Kidney (tissue), 22 donors: ENCODE measurements at places on chromosomes 7 and 10. TPM values are rescaled to one million over a fixed set of nuclear protein-coding genes. Genes with fewer than 3 reads are reported as not detected.

DNA sequence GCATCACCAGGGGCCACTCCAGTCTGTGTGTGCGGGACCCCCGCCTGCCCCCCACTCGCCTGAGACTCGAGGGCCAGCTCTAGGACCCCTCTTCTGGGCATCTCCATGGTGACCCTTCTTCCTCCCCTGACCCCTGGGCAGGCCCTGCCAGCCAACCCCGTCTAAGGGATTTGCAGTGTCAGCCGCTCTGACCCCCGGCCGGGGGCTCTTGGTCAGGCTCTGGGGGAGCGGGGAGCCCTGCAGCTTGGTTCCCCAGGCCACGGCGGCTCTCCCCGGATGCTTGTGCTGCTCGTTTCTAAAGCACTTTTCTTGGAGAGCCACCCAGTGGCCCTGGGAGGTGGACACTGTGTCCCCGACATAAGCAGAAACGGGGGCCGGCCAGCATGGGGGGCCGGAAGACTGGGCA is 5.3 kb downstream of the TTYH3 start:
- no peaks in the 10 kb centered on the region for H3K27me3 ChIP-seq
- no peak for DNase-seq
- H3K36me3 ChIP-seq: no peaks in the 10 kb centered on the region
- peaks cover 32% of the 10 kb centered on the region for H3K4me1 ChIP-seq

DNA sequence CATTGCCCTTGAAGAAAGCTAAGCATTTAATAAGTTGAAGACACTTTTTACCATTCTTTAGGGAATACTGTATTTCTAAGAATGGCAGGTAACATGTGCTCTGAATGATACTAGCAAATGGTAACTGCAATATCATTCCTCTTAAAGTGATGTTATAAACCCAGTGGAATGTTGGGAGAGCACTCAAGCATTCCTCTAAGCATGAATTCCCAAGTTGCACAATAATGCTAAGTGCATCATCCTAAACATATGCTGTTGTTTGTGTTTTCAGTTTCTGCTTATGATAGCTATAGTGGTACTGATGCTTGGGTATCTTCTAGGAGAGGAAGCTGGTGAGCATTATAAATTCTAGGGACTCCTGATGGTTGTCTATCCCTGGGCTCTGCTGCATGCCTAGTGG is 673.9 kb downstream of the PHTF2 start:
- no peak for DNase-seq
- H3K4me1 ChIP-seq: no peaks in the 10 kb centered on the region
- no peaks in the 10 kb centered on the region for H3K27me3 ChIP-seq
- no peaks in the 10 kb centered on the region for H3K36me3 ChIP-seq

DNA sequence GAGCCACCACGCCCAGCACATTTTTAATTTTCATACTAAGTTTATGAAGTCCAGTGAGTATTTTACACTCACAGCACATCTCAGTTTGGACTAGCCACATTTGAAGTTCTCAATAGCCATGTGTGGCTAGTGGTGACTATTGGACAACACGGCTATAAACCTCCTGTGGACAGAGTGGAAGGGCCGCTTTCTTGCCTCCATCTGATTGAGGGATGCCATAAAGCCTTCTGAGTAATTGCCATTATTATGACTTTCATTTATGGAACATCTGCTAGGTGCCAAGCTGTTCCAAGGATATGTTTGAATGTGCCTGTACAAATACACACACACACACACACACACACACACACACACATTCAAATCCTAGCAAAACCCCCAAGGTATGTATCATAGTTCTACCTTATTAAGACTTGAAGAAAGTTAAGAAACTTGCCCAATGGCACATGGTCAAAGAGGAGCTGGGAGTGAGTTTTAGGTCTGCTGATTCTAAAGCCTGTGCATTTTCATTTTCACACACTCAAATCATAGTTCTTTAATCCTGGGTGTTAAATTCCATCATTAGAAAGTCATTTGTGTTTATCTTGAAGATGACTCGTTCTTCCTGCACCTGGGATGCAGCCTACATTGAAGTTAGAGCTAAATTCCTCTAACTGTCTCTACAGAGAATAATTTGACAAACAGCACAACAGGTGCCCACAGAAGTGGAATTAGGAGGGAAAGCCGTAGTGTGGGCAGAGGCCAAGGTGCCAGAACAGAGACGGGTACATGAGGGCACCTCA is 143.3 kb downstream of the PKD1L1 start:
- H3K27me3 ChIP-seq: no peaks in the 10 kb centered on the region
- DNase-seq: no peak
- no peak overlapping the region for H3K4me3 ChIP-seq
- no peaks in the 10 kb centered on the region for H3K4me1 ChIP-seq

DNA sequence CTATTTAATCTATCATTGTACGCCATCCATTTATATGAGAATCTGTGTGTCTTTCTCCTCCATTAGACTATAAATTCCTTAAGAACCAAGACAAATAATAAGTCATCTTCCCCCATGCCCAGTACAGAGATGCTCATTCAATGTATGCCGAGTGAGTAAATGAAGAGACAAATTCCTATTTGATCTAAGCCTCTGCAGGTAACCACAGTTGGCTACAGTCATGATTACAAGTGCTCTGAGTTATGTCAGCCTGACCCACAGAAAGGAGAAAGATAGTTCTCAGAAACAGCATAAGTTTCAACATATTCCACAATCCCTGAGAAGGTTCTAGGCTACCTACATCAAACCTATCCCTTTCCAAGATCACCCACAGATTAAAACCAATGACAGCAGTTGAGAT is 46.1 kb downstream of the MPP7 start:
- H3K27ac ChIP-seq: no peak overlapping the region
- no peak overlapping the region for H3K4me3 ChIP-seq
- no peaks in the 10 kb centered on the region for H3K36me3 ChIP-seq
- H3K27me3 ChIP-seq: no peaks in the 10 kb centered on the region
- no peaks in the 10 kb centered on the region for H3K4me1 ChIP-seq

GLI3 gene
- total RNA-seq: 11.1 TPM

DNA sequence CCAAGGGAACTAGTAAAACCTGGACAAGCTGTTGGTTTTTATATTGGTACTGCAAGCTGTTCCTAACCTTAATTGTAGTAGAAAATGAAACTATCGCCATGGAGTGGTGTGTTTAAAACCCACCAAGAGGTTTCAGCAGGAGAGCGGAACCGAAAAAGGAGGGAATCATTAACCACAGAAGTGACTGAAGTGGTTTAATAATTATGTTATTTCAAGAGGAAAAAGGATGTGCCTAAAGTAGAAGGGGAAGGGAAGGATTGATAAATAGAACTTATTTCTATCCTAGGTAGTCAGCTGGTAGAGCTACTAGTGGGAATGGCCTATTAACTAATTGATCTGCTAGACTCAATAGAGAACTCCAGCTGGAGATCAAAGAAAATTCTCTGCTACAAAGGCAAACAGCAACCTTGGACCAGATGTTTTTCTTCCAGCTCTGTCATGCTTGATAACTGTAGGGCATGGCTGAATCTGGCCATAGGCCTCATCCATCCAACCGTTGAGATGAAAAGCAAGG is 91.8 kb downstream of the BAMBI start:
- H3K27me3 ChIP-seq: no peaks in the 10 kb centered on the region
- DNase-seq: no peak
- H3K4me1 ChIP-seq: peaks cover 4% of the 10 kb centered on the region
- H3K4me3 ChIP-seq: no peak overlapping the region
- no peak overlapping the region for H3K27ac ChIP-seq

GRCh38 chr10:125093199-125093973 is 67.0 kb downstream of the CTBP2 start:
- H3K27me3 ChIP-seq: no peaks in the 10 kb centered on the region
- H3K36me3 ChIP-seq: no peaks in the 10 kb centered on the region
- H3K27ac ChIP-seq: peak overlapping the region; percentile 57
- no peak for DNase-seq

TBXAS1 gene
- 33.6 TPM for total RNA-seq

LLCFC1 gene
- not detected for total RNA-seq

DNA sequence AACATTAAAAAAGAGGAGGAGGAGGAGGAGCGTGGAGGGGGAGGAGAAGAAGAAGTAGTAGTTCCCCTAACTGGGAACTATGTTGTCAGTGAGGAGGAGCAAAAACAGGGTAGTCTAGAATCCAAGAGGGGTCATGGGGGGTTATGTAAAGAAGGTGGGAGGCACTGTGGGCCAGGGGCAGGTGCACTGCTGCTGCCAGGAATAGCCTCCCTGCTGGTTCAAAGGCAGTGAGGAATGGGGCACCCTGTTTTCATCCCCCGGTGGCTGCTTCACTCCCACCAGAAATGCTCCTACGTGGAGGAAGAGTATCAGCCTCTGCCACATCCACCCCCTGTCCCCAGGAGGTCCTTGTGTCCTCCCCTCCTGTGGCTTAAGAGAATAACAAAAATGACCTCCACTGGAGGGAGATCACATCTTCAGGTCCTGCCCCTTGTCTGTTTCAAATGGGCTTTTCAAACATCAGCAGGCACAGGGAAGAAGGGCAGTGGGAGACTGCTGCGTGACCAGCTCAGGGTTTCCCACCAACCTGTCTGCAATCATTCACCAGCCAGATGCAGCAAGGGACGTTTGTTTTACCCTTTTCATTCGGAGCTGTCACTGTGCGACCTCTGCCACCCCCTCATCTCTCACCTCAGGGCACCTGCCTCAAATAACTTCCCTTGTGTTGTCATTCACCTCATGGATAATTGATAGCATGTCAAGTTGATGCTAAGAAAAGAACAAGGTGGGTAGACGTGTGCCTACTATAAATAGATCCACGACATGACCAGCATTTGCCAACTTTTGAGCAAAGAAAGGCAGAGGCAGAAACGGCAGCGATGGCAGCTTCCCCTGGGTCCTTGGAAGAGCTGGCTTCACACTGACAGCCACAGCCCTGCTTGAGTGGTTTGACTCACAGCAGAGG is 92.6 kb downstream of the DGKI start:
- H3K27me3 ChIP-seq: no peaks in the 10 kb centered on the region
- H3K36me3 ChIP-seq: no peaks in the 10 kb centered on the region
- DNase-seq: peak; percentile 35
- no peak overlapping the region for H3K27ac ChIP-seq
- H3K4me3 ChIP-seq: no peak overlapping the region
- no peaks in the 10 kb centered on the region for H3K4me1 ChIP-seq
